ENCODE measurements at places on chromosomes 1 and 21.

- H3K27ac ChIP-seq, result no peak overlapping the region
- no peak overlapping the region for H3K4me3 ChIP-seq
- H3K27me3 ChIP-seq, result peaks cover 27% of the 10 kb centered on the region
- no peaks in the 10 kb centered on the region for H3K4me1 ChIP-seq
- no peaks in the 10 kb centered on the region for H3K36me3 ChIP-seq
Measured at GRCh38 chr21:34722684-34723300, 54.0 kb downstream of the CLIC6 start.

DNA sequence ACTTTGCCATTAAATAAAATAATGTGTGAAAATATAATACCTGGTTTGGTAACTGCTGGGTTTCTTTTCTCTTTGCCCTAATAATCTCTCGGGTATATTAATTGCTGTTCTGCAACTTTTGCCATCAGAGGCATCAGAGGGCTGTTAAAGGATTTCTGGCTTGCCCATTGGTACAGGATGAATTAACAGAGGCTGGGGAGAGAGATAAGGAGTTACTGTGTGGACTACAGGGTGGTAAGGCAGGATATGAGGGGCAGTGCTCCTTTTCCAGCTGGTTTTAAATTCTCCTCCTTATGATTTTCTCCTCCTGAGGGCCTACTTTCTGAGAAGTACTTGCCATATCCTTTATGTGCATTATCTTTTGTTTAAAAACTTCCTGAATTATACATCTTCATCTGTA lies 48.3 kb downstream of the FGGY start:
- no peak for DNase-seq
- no peaks in the 10 kb centered on the region for H3K27me3 ChIP-seq
- H3K4me1 ChIP-seq, result no peaks in the 10 kb centered on the region
- H3K27ac ChIP-seq, result no peak overlapping the region
- no peak overlapping the region for H3K4me3 ChIP-seq

DNA sequence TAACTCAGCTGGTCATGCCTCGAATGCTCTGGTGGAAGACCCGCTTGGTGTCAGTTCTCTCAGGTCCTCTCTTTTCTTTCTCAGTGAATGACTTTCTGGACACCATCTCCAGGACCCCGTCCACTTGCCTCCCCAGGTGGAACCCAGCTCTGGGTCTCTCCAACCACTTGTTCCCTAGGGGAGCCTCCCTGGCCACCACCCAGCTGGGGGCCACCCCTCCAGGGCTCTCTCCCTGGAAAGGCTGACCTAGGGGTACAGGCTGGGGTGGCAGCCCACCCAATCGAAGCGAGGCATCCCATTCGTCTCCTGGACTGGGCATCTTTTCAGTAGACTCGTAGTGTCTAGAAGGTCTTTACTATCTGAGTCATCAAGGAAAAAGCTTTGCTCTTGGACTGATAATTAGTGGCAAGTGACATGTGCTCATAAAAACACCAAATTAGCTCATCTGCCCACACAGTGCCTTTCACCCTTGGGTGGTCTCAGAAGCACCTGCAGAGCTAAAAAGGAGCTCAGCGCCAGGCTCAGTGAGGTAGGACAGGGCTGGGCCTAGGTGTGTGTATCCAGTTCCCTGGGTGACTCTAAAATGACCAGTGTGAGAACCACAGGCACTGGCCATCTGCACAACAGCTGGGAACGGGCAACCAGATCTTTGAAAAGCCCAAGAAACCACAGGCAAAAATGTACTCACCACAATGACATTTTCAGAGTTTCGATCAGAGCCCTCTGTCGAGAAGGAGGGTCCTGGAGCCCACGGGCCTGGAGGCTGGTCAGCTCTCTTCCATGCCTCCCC lies 2.4 kb upstream of the PDXK start:
- H3K27ac ChIP-seq, result peak overlapping the region; percentile 47
- H3K4me3 ChIP-seq, result no peak overlapping the region
- no peaks in the 10 kb centered on the region for H3K36me3 ChIP-seq
- no peak for DNase-seq
- no peaks in the 10 kb centered on the region for H3K27me3 ChIP-seq

DNA sequence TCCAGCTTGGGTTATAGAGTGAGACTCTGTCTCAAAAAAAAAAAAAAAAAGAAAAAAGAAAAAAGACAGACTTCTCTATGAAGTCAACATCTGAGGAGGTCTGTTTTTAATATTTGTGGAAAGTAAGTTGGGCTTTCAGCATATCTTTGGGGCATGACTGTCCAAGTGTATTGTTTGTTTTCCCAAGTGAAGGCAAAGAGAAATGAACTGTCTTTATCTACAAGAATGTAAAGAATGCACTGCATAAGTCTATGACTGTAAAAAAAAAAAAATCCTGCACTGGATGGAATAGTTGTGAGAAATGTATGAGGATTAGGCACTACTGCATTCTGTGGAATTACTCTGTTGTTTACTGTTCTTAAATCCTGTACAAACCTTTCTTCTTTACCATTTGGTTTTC lies 45.6 kb upstream of the TMEM61 start:
- DNase-seq, result no peak
- peaks cover 6% of the 10 kb centered on the region for H3K4me1 ChIP-seq
- H3K27me3 ChIP-seq, result no peaks in the 10 kb centered on the region
- H3K4me3 ChIP-seq, result no peak overlapping the region
- peak overlapping the region; percentile 84 for H3K27ac ChIP-seq

GRCh38 chr1:164701189-164701761 lies 142.3 kb downstream of the PBX1 start:
- no peak for DNase-seq
- no peaks in the 10 kb centered on the region for H3K27me3 ChIP-seq
- no peak overlapping the region for H3K27ac ChIP-seq

- DNase-seq, result no peak
- H3K36me3 ChIP-seq, result no peaks in the 10 kb centered on the region
- H3K27ac ChIP-seq, result no peak overlapping the region
- H3K4me3 ChIP-seq, result no peak overlapping the region
- H3K27me3 ChIP-seq, result no peaks in the 10 kb centered on the region
Measured at GRCh38 chr1:211912038-211912437, 81.5 kb upstream of the LPGAT1 start.

- no peak overlapping the region for H3K4me3 ChIP-seq
- H3K27me3 ChIP-seq, result no peaks in the 10 kb centered on the region
- H3K36me3 ChIP-seq, result no peaks in the 10 kb centered on the region
- no peaks in the 10 kb centered on the region for H3K4me1 ChIP-seq
- DNase-seq, result no peak
Measured at GRCh38 chr1:165408518-165408917, 36.4 kb downstream of the RXRG start.

DNA sequence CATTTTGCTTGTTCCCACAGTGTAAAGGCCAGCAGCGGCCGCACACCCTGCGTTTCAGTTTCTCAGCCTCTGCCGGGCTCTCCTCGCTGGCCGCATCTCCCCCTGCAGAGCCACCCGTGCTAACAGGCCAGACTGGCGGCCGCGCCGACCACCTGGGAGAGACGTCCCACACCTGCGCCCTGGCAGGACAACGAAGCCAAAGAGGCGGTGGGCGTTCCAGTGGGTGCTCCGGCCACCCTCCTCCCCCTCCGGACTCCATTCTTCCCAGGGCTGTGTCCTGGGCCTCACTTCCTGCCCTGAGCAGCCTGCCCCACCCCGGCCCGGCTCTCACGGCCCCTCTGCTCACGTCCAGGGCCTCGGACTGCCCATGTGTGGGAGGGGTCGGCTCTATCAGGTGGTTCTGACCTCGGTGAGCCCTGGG lies 31.9 kb upstream of the SLC19A1 start:
- H3K4me3 ChIP-seq, result no peak overlapping the region
- peaks cover 25% of the 10 kb centered on the region for H3K27me3 ChIP-seq
- no peaks in the 10 kb centered on the region for H3K36me3 ChIP-seq
- no peak for DNase-seq
- H3K27ac ChIP-seq, result no peak overlapping the region

GRCh38 chr1:54266195-54266594 lies 66.2 kb downstream of the MRPL37 start:
- H3K27me3 ChIP-seq, result no peaks in the 10 kb centered on the region
- no peak overlapping the region for H3K4me3 ChIP-seq
- no peaks in the 10 kb centered on the region for H3K4me1 ChIP-seq
- no peak overlapping the region for H3K27ac ChIP-seq
- no peaks in the 10 kb centered on the region for H3K36me3 ChIP-seq

GRCh38 chr1:29259802-29260441 lies 23.6 kb downstream of the PTPRU start:
- H3K27me3 ChIP-seq, result no peaks in the 10 kb centered on the region
- DNase-seq, result no peak
- peaks cover 8% of the 10 kb centered on the region for H3K4me1 ChIP-seq
- H3K27ac ChIP-seq, result no peak overlapping the region

All from esophagus squamous epithelium (tissue), 5 donors.